Myocyte (in vitro differentiated cells): ENCODE measurements at places on chromosomes 3 and 15.

DNA sequence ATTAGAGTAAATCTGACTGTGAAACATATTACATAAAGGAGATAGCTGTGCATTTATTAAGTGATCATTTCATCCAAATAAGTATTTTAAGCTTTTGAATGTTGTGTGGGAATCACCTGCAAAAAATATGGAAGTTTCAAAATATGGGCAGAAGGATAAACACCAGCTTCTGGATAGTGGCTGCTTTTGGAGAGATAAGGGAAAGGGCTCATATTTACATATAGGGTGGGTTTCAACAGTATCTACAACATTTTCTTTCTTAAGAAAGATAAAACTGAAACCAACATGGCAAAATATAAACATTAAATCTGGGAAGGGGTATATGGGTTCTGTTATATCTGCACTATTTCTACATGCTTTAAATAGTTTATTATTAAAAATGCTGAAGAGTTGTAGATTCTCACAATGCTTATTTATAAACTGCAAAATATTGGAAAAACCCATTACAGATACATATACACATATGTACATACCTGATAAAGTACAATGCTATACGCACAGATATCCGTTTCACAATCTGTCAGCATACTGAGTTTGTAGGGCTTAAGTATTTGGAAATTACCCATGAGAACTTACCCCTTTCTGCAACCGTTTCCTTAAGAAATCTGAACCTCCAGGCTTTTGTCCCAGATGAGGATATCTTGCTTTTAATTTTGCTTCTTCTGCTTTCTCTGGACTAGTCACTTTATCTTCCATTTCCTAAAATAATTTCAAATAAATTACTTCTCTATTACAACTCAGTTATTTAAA, 12.1 kb downstream of the ARPP19 start:
- DNase-seq: no peak

DNA sequence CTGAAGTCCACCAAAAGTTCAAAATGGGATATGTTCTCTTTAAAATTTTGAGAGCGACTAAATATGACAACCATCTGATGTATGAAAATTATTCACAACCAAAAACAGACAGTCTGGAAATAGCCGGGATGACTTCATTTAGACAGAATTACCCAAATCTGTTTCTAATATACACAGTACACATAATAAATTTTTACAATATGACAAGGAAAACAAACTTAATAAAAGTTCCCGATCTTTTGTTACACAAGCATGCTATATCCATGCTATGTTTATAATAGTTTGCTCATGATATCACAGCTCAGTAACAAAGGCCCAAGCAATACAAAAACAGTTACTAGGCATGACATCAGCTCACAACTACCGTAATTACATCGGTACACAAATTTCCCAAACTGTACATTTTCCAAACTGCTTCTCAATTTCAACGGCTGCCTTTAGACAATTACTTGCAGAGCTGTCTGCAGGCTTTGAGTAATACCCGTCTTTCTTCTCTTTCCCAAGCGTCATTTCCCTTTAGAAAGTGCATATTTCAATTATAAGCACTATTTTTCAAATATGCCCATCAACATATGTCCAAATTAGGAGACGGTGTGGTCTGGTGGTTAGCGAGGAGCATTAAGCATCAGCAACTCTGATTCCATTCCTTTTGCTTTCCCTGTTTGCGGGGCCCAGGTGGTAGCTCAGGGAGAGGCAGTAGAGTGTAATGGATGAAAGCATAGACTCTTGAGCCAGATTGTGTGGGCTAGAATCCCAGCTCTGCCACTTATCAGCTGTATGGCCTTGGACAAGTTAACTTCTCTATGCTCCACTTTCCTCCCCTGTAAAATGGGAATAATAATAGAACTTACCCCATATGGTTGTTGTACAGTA, 481.2 kb downstream of the FOXP1 start:
- peak; percentile 61 for DNase-seq

DNA sequence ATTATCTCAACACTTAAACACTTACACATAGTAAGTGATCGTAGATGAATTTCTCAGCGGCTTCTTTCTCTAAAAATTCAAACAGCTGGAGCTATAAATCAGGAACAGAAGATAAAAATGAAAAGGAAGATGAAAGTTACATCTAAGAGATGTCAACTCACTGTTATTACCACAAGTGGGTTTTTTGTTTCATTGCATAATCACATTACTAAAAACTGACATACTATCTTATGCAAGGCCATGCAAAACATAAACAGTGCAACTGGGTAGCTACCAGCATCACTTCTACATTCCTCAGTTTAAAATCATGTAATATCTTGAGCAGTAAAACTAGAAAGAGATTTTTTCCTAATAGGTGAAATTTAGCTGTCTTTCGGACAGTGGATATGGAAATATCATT, 14.9 kb downstream of the MINDY4B start:
- DNase-seq: peak; percentile 10

DNA sequence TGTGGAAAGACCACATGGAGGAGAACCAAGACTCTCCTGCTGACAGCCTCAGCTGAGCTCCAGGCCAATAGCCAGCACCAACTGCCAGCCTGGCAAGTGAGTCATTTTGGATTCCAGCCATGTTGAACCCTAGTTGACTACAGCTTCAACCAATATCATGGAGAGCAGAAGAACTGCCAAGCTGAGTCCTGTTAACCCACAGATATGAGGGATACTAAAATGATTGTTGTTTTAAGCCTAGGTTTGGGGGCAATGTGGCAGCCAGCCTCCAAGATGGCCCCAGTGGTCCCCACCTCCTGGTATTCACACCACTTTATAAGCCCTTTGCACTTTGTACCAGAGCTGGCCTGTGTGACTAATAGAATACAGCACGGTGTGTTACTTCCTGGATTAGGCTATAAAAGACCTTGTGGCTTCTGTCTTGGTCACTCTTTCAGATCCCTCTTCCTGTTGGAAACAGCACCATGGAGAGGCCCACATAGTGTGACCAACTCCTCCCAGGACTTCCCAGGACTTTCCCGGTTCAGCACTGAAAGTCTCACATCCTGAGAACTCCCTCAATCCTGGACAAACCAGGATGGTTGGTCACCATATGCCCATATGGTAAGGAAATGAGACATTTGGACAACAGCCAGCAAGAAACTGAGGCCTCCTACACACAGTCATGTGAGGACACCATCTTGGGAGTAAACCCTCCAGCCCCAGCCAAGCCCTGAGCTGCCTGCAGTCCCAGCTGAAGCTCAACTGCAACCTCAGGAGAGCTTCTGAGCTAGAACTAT, 32.4 kb upstream of the CDV3 start:
- peak; percentile 81 for DNase-seq

GRCh38 chr3:120182613-120183511, 88.6 kb upstream of the GSK3B start:
- peak; percentile 56 for DNase-seq

DNA sequence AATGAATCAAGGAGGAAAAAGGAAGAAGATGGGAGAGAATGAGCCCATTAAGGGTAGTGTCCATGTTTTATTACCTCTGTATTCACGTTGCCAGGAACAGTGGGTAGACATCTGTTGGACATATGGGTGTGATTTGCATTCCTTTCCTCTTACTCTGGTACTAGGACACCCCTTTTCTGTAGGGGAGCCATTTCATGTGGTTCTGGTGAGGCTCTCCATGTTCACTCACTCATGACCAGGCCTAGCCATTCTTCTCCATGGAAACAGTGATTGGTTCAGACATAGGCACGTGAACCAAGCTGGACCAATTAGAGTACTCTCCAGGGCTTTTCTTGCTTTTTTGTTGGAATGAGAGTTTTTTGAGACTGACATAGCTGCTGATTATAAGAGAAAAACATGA, 39.6 kb upstream of the PDCD6IP start:
- peak; percentile 3 for DNase-seq

GRCh38 chr15:90870354-90871138, 2.2 kb downstream of the FURIN start:
- no peak for DNase-seq

DNA sequence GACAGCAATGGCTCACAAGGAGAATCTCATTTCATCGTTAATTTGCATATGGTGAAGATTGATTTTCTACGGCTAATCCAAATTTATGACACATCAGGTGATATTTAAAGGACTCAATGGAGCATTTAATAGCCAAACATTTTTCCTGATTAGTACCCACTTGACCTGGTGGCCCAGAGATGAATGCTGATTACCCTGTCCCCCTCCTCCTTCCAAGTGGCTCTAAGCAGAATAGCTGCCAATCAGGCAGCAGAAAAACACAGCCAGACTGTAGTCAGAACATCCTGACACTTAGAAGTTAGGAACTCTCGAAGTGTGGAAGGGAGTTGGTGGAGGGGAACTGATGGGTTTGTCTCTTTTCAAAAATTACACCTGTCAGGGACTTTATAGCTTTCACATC, 302.5 kb downstream of the ZNF621 start:
- DNase-seq: no peak

- no peak for DNase-seq
These were observed 1.9 kb downstream of the GATM start for GRCh38 chr15:45376300-45376928.

GRCh38 chr15:73992594-73992898, 451 bp upstream of the STOML1 start:
- no peak for DNase-seq

- DNase-seq: no peak
These were observed 10.4 kb upstream of the NR2F2 start for GRCh38 chr15:96320107-96320506.

DNA sequence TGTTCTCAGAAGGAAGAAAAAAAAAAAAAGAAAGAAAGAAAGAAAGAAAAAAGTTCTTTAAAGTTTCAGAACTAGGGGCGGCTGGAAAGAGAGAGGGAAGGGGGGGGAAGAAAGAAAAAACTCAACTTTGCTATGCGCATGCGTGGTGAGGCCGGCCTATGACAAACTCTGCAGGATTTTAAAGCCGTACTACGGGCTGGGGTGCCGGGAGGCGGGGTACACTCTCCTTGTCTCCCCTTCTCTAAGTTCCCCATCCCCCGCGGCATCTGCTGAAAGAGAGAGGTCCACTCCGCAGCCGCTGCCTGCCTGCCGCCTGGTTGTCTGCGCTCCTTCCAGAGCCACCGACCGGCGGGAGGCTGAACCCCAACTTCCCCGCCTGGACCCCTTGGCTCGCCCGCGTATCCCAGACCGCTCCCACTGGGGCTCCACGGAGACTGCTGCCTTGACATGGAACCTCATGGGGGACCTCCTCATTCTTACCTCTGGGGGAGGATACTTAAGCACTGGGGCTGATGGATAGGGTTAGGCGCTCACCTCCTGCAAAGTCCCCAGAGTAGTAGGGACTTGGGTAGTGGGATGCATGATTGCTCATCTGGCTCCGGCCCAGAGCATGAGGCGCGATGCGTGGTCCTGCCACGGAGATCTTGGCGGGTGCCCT, 1.4 kb upstream of the WNT5A start:
- peak; percentile 90 for DNase-seq

DNA sequence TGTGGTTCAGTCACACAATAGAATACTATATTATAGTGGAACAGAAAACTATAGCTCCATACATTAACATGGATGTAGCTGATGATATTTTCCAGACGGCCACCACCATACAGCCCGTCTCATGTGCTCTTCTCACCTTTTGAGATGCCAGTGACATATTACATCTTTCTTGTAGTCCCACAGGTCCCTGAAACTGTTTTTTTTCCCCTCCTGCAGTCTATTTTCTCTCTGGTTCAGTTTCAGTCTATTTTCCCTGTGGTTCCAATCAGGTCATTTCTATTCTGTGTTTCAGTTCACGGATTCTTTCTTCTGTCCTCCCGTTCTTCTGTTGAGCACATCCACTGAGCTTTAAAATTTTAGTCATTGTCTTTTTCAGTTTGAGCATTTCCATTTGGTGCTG, 72.2 kb downstream of the PPCDC start:
- DNase-seq: no peak

DNA sequence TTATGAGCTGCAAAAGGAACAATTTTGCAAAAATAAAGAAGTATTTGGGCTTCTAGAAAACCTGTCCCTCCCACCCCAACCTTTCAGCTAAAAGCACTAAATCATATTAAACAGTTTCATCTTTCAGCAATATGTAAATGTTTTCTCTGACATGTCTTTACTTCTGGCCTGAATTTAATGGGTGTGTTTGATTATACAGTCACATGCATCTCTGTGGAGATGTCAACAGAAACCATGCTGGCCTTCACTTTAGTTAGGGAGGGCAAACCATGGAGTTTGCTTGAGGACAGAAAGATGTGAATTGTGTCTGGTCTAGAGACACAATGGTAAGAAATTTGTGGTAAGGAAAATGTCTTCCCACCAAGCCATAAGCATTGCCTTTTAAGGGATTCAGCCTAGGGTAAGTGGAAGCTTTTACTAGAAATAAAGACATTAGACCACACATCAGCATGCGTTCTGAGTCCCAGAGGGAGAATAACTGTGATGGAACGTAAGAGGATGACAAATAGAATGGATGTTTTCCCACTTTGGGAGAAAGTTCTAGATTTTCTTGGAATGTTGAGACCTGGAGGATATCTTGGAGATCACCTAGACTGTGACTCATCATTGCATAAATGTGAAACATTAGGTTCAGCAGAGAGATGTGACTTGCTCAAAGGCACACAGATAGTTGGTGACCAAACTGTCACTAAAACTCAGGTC, 68.9 kb downstream of the ST8SIA2 start:
- DNase-seq: no peak

GRCh38 chr3:175065497-175065896, 206.4 kb downstream of the NAALADL2 start:
- DNase-seq: no peak

GRCh38 chr3:42556089-42556632, 25.6 kb downstream of the SEC22C start:
- no peak for DNase-seq

- DNase-seq: no peak
These were observed 210.8 kb downstream of the STT3B start for GRCh38 chr3:31743331-31744089.

DNA sequence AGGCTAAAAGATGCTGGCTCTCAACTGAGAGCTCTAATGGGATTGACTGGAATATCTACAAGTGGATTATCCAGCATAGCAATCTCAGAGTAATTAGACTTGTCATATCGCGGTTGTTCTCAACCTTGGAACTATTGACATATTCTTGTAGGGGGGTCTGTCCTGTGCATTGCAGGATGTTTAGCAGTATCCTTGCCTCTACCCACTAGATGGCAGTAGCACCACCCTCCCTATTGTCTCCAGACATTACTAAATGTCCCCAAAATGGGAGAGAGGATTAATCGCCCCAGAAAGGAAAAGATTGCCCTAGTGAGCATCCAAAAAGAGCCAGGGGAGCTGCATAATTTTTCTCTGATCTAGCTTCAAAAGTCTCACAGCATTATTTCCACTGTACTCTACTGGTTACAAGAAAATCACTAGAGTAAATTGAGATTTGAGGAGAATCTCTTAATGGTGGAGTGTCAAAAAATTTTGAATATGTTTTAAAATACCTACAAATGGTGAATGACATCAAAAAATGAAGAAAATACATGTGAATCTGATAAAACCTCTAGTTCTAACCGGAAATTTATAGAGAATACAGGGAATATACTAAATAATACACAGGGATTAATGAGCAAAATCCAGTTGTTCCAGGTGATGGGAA, 388.2 kb upstream of the AGTR1 start:
- peak; percentile 60 for DNase-seq

GRCh38 chr3:17057321-17057720, 172.6 kb downstream of the PLCL2 start:
- no peak for DNase-seq
